ENCODE measurements at places on chromosomes 5 and 9.

GRCh38 chr5:179870403-179870903 lies 11.8 kb upstream of the MRNIP start:
- no peak for DNase-seq
- no peak overlapping the region for H3K4me3 ChIP-seq
- no peak overlapping the region for H3K27ac ChIP-seq
- peaks cover 51% of the 10 kb centered on the region for H3K36me3 ChIP-seq
- no peaks in the 10 kb centered on the region for H3K27me3 ChIP-seq

- H3K27me3 ChIP-seq: no peaks in the 10 kb centered on the region
- DNase-seq: peak; percentile 57
- H3K4me3 ChIP-seq: peak overlapping the region; percentile 32
- no peak overlapping the region for H3K27ac ChIP-seq
- H3K36me3 ChIP-seq: no peaks in the 10 kb centered on the region
These were observed 67.5 kb upstream of the RAPGEF1 start for GRCh38 chr9:131807144-131807983.

- H3K36me3 ChIP-seq: no peaks in the 10 kb centered on the region
- H3K27me3 ChIP-seq: no peaks in the 10 kb centered on the region
- H3K27ac ChIP-seq: no peak overlapping the region
- no peak for DNase-seq
- H3K4me3 ChIP-seq: no peak overlapping the region
These were observed 48.4 kb upstream of the APC start for GRCh38 chr5:112689155-112689909.

DNA sequence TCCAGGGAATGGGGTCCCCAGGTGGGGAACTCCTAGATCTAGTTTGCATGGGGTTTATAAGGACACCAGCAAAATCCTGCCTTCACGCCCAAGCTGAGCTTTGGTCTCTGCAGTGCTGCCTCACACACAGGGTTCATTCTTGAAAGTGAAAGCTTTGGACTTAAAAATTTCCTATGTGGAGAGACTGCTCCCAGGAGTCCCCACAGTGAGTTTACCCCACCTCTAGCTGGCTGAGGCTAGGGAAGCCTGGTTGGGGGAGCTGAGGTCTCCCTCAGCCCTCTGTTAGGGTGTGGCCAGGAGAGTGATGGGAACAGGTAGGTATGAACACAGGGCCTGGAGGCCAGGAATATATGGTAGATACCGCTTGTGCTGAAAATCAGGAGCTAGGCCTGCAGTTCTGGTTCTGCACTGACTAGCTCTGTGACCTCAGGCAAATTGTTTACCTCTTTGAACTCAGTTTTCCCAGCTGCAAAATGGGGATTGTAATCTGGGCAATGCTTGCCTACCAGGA lies 41.5 kb upstream of the LARP1 start:
- no peak for DNase-seq
- no peaks in the 10 kb centered on the region for H3K36me3 ChIP-seq
- no peak overlapping the region for H3K27ac ChIP-seq
- H3K4me1 ChIP-seq: no peaks in the 10 kb centered on the region
- no peaks in the 10 kb centered on the region for H3K27me3 ChIP-seq

- no peaks in the 10 kb centered on the region for H3K36me3 ChIP-seq
- peaks cover 47% of the 10 kb centered on the region for H3K27me3 ChIP-seq
- no peak overlapping the region for H3K4me3 ChIP-seq
These were observed 129.1 kb downstream of the MACROH2A1 start for GRCh38 chr5:135269931-135270421.

- H3K36me3 ChIP-seq: peaks cover 2% of the 10 kb centered on the region
- H3K4me3 ChIP-seq: no peak overlapping the region
- H3K4me1 ChIP-seq: peaks cover 1% of the 10 kb centered on the region
- DNase-seq: peak; percentile 8
- no peak overlapping the region for H3K27ac ChIP-seq
- no peaks in the 10 kb centered on the region for H3K27me3 ChIP-seq
These were observed 118.8 kb downstream of the CDC42SE2 start for GRCh38 chr5:131382407-131383395.
